ENCODE measurements at places on chromosomes 16 and 17.

- no peak for DNase-seq
Observed at GRCh38 chr17:36697903-36698530, 96.6 kb downstream of the MRM1 start.

- no peak for DNase-seq
Observed at GRCh38 chr17:564526-565065, 150.0 kb downstream of the VPS53 start.

DNA sequence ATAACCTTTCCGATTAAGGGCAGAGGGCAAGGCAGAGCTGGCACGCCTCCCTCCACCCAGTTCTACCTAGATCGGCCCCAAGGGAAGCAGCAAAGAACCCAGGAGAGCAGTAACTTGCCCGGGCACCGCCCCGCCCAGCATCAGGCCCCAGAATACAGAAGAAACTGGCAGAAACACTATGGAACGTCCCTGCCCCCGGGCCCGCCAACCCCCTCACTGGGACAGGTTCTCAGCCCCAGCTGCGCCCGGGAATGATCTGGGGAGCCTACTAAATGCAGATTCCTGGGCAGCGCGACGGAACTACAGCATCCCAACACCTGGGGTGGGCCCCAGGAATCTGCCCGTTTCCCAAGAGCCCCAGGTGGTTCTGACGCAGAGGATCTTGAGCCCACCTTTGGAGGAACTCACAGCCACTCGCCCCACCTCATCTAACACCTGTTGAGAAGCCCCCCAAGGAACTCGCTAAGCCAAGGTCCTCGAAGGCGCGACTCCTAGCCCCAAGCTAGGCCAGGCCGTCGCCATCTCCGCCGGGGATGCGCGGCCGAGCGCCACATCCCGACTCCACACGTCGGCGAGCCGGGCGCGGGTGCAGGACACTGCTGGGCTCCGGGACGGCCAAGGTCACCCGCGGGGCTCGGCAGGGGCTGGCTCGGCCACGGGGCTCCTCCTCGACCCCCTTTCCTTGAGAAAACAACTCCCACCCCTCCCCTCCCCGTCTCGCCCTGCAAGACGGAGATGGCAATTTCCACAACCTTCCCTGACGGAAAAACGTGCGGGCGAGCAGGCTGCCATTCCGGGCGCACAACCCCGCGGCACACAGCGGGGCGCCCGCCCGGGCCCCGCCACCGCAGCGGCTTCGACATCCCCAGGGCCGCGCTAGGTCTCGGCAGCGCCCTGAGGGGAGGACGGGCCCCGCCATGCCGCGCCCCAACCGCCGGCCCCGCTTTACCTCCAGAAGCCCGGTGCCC lies 913 bp downstream of the CDIP1 start:
- no peak for DNase-seq

- DNase-seq = no peak
Observed at GRCh38 chr17:72249441-72249840, 128.6 kb downstream of the SOX9 start.

- no peak for DNase-seq
Observed at GRCh38 chr17:17206913-17207335, 791 bp upstream of the PLD6 start.

DNA sequence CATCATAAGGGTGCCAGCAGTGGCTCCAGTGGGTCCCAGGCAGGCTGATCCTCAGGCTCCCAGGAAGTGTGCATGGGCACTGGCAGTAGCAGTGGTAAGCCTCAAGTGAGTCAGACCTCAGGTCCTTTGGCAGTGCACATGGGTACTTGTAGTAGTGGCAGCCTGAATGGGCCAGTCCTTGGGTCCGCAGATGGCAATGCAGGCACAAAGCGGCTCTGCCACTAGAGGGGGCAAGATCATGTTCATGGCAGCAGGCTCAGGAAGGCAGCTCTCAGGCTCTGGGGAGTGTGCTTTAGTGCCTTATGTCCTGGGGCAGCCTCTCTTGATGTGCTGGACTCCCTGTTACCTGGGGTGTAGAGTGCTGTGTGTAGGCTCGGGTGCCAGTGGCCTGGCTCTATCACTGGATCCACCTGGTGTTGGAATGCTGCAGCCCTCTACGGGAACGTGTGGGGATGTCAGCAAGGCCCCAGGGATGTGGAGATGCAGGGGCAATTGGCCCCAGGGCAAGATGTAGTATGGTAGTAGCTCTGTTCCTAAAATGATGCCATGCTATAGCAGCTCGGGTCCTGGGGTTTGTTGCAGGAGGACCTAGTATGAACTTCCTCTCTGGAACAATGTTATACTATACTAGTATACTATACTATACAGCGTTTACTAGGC lies 11.0 kb downstream of the ACSM3 start:
- DNase-seq = peak; percentile 60

GRCh38 chr17:17140590-17140980 lies 65.5 kb downstream of the PLD6 start:
- DNase-seq = peak; percentile 73

DNA sequence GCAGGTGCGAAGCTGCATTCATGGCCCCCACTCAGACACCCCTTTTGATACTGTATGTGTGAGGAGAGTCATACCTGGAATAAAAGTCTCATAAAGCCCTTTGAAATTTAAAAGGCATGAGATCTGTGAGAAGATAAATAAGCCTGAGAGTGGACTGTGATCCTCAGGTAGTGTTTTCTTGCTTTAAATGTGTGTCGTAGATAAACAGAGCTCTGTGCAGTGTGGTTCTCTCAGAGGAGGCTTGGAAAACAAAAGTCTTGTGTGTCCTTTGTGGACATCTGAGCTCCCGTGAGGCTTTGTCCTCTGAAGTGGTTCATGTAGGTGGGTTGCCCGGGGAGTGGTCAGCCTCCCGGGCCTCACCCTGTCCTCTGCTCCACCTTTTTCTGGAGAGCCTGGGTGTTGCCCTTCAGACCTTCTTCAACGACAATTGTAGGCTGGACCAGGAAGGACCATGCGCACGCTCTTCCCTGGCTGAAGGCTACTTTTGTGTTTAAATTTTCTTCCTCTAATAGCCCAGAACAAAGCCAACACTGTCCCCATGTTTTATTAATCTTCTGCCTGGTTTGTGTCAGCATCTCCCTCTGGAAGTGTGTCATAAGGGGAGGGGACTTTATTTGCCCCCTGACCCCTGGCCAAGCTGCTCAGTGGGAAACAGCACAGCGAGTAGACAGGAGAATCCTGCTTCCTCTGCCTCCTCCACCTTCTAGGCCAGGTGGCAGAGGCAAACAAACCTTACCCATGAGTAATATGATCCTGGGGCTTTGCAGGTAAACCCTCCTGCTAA lies 151.2 kb downstream of the MSI2 start:
- DNase-seq = no peak
